ENCODE measurements at places on chromosomes 3 and 15. TPM values are rescaled to one million over a fixed set of nuclear protein-coding genes. Genes with fewer than 3 reads are reported as not detected.

EPHB3 gene
- not detected for total RNA-seq

SCAMP5 gene
- 34.3 TPM for total RNA-seq

OSBPL10 gene
- total RNA-seq, result 10.3 TPM

FGF7 gene
- total RNA-seq, result not detected

AMOTL2 gene
- 11.5 TPM for total RNA-seq

SMCO1 gene
- not detected for total RNA-seq

SLC26A6 gene
- 10.3 TPM for total RNA-seq

CCNB2 gene
- 80.9 TPM for total RNA-seq

SCN5A gene
- total RNA-seq, result not detected

PLSCR2 gene
- total RNA-seq, result not detected

C3orf49 gene
- total RNA-seq, result not detected

IMPG2 gene
- 0.02 TPM for total RNA-seq

NR1I2 gene
- total RNA-seq, result 10.9 TPM

LXN gene
- not detected for total RNA-seq

CAV3 gene
- not detected for total RNA-seq

GATA2 gene
- 4.7 TPM for total RNA-seq

C3orf70 gene
- total RNA-seq, result 2.4 TPM

NDUFB5 gene
- 154 TPM for total RNA-seq

ZNF660 gene
- total RNA-seq, result 3.3 TPM

Measured in HepG2 (cell line).